ENCODE measurements at places on chromosomes 4 and X.

DNA sequence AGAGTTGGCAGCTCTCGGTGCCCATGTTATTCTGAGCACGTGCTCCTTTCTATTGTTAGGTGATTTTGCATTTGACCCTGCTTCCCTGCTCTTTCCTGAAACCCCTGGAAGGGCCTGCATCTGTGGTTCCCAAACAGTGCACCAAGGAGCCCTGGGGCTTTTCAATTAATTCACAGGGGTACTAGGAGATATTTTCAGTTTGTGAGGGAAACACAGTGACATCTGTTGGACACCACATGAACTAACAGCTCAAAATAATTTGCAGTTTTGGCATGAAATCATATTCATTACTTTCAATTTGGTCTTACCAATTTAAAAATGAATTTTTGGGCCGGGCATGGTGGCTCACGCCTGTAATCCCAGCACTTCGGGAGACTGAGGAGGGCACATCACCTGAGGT, 156.6 kb downstream of the GATB start:
- no peak for DNase-seq

DNA sequence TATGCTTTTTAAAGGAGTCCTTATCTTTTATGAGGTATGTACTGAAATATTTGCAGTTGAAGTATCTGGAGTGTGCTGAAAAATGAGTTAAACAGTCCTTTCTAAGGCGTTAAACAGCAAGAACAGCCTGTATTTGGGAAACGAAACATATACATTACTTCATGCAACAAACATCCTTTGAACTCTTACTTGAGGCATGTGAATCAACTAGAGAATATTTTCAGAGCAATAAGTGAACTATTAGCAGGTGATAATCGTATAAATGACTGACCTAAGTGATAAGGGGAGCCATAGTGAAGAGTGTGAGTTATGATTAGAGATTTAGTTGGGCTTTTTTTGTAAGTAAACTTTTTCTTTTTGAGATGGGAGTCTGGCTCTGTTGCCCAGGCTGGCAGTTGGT, 45.9 kb upstream of the RHOH start:
- DNase-seq: no peak

DNA sequence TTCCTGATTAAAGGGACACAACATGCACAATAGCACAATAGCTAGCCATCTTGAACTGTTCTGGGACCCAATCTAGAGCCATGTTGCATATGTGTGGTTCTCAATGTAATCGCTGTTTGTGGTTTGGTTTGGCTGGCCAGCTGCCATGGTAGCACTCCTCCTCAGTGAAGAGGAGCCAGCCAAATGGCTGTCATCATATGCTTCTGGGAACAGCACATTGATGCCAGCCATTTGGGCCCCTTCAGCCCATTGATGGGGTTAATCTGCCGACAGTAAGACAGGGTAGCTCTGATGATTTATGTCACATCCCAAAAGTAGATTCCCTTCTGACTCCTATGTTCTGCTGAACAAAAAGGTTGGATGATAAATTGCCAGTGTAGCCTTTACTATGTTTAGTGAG, 48.5 kb downstream of the AWAT2 start:
- DNase-seq: no peak

GRCh38 chr4:113050371-113050755, 910 bp downstream of the ANK2 start:
- no peak for DNase-seq

DNA sequence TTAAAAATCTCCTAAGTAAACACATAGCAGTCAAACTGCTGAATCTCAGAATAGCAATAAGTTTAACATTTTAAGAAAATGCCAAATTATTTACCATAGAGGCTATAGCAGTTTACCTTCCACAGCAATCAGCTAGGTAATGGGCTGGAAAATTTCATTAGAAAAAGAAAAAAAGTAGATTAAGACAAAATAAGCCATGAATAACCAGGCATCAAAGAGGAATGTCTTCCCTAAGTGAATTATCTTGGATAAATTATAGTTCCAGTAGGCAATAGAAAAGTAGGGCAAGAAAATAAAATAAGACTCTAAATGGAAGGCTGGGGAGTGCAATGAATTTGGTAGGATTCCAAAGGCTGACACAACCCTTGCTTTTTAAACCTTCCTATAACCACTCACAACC, 722.8 kb downstream of the TRAM1L1 start:
- no peak for DNase-seq

GRCh38 chr4:64341711-64342110, 67.5 kb downstream of the TECRL start:
- DNase-seq: no peak

GRCh38 chr4:98586962-98587354, 71.5 kb downstream of the TSPAN5 start:
- no peak for DNase-seq

DNA sequence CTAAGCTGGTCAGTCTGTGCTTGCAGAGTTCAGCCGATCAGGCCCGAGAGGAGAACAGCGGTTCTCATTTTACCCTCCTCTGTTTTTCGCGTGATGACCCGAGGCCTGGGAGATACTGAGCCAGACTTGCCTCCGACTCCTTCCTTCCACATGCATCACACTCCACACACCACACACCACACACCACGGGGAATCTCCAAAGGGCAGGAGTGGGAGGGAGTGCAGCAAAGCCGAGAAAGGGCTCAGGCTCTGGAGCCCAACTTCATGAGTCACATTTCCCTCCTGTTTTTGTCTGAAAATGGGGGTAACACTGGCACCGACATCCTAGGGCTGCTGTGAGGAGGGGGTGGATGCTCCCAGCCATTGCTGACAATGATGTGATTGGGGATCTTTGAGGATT, 38.9 kb downstream of the TKTL1 start:
- no peak for DNase-seq

DNA sequence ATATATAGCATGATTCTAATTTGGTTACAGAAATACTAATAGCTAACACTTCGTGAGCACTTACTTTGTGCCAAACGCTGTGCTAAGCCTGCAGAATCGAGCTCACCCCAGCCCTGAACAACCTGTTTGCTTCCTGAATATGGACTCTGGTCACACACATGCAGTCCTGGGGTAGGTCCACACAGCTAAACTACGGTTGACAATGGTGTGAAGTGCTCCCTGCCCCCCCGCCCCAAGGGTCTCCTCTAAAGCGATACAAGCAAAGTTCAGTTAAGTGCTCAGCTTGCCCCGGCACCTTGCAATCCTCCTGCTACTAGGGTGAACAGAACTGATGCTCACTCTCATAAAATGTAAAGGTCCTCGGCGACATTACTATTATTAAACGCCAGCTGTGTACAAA, 879 bp downstream of the FOXP3 start:
- peak; percentile 11 for DNase-seq

GRCh38 chrX:103158317-103158621, 56.6 kb upstream of the BEX4 start:
- DNase-seq: no peak

DNA sequence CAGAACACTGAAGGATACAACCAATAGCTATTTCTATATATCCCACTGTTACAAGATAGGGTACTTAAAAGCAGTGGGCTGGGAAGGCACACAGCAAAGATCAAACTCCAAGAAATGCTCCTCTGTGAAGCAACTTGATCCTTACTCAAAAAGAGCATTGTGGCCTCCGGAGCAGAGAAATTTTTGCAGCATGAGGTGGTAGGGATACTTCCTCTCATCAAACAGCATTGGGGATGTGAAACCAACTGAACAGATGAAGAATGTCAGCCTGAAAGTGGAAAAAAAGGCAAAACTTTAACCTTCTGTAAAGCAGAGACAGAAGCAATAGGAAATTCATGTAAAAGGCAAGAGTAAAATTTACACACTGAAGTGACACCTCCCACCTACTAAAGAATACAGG, 92.2 kb downstream of the HUWE1 start:
- DNase-seq: no peak

DNA sequence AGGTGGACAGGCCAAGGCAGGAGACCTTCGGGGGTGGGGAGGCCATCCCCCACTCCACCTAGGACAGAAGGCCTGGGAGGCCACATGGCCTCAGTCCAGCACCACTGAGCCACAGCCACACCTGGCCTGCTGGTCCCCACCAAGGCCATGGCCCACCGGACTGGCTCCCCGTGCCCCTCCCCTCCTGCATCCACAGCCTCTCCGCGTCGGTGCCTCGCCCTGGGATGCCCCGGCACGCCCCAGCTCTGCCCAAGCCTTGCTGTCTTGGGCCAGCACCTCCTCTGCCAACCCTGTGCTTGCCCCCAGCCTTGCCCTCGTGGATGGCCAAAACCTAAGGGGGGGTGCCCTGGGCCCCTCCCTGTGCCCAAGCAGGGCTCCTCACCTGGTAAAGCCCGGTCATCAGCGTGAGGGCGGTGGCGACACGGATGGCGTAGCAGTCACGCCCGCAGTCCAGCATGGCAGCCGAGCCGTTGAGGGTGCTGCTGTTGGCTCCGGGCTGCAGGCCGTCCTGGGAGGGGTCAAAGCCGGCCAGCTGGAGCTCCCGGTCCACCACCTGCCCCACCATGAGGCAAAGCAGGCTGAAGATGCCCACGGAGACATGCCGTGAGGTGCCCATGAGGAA, 2.3 kb downstream of the SLC26A1 start:
- DNase-seq: no peak

GRCh38 chrX:151984902-151985301, 10.4 kb upstream of the GABRE start:
- DNase-seq: no peak

GRCh38 chr4:67019686-67020437, 525.4 kb downstream of the CENPC start:
- no peak for DNase-seq

- DNase-seq: no peak
Observed at GRCh38 chrX:50428174-50428573, 42.5 kb downstream of the DGKK start.

GRCh38 chr4:177489471-177490246, 47.4 kb upstream of the AGA start:
- no peak for DNase-seq

- DNase-seq: no peak
Observed at GRCh38 chrX:8755116-8755515, 23.2 kb upstream of the ANOS1 start.

DNA sequence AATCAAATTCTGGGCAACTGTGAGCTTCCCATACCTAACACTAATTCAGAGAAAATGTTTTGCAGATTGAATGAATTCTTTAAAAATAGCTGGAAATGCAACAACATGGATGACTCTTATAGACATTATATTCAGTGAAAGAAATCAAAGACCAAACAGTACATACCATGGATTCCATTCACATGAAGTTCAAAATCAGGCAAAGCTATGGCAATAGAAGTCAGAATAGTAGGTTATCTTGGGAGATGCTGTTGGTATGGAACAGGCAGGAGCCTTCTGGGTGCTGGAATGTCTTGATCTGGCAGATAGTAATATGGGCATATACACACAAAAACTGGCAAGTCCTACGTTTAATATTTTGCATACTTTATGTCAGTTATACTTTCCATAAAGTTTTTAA, 25.5 kb upstream of the CBLL2 start:
- no peak for DNase-seq

DNA sequence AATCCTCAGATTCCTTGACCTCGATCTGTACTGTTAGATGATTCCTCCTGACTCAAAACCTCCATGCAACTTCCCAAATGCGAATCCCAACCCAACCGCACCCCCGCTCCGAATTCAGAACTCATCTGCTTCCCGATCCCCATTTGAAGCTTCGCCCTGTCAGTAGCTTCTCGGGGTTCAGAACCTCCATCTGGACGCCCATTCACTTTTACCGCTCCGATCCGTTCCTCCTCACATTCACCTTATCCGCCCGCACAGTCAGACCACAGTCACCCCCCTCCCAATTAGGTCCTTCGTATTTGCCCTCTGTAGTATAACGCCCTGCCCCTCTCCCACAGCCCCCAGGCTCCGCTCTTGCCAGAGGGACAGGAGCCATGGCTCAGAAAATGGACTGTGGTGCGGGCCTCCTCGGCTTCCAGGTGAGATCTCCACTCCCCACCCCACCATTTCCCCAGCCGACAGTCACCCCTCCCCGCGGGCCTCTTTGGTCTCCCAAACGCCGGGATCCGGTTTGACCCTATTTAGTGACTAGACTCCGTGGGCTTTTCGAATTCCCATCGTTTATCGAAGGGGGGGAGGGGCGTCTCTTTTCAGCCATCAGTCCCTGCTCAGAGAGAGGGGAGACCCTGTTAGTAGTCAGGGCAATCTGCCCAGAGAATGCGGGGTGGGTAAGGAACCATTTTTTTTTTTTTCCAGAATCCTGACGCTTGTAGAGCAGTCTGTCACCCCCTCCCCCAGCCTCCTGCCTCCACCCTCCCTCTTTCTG, 691 bp downstream of the MAGED1 start:
- DNase-seq: peak; percentile 65

GRCh38 chr4:79651456-79651855, 243.4 kb upstream of the GK2 start:
- DNase-seq: no peak

- DNase-seq: no peak
Observed at GRCh38 chrX:40471965-40472648, 108.7 kb upstream of the ATP6AP2 start.

DNA sequence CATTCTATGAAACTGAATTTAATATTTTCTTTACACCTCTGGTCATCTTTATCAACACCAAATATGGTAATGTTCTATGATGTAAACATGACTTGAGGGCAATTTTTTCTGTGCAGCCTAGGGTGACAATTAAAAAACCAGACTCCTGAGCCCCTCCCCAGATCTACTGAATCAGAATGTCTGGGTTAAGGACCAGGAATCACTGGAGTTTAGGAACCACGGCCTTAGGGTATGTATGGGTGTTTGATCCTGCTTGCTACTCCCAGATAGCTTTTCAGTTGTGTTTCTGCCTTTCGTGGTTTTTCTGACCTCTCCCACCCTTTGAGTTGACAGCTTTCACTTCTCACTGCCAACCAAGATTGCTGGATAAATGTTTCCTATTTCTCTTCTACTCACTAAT, 332.2 kb downstream of the DHX15 start:
- no peak for DNase-seq

- DNase-seq: no peak
Observed at GRCh38 chr4:184283659-184284335, 66.1 kb upstream of the ENPP6 start.

- no peak for DNase-seq
Observed at GRCh38 chr4:39286263-39286662, 79.9 kb downstream of the RFC1 start.

DNA sequence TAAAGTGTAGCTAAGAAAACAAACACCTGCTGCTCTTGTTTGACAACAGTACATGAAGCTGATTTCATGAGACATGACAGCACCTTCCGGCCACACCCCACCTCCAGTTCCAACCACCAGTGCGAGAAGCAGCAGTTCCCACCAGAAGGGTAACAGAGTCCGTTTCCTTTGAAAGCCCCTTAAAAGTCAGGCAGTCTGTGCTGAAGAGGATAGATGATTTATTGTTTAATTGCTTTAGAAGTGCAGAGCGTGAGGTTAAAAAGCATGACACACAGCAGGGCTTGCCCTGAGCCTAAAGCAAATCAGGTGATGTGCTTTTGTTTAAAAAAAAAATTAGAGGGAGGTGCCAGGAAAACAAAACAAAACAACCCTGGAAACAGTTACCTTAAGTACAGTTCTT, 82.6 kb downstream of the HADH start:
- no peak for DNase-seq

Measured in tibial artery (tissue), 4 donors.